ENCODE measurements at places on chromosomes 6 and 20.
A peak's percentile ranks its signal among the peaks of the same experiment; 100 is the strongest.

DNA sequence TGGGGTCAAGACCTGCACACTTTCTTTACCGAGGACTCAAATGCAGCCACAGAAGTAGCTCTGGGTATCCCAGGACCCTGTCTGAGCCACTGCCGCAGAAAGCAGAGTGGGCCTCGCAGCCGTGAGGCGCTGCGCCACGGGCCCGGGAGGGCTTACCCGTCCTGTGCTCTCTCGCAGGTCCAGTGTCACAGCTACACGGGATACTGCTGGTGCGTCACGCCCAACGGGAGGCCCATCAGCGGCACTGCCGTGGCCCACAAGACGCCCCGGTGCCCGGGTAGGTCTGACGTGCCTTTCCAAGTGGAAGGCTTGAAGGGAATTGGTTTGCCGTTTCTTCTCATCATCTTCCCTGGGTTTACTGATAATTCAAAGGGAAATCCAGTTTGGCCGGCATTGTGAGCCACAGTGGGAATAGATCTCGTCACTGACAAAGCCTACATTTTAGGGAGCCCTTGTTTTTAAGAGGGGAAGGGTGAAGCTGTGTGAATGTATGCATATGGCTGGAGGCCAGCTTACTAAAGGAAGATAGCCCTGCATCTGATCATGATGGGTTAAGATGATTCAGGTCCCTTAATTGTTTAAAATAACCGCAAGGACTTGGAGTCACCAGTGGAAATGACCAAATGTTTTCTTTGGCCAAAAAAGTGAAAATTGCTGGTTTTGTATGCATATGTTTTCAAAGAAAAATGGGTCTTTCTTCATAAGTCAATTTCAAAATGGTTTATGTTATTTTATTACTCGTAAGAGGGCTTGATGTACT, 86.6 kb downstream of the SMOC2 start:
- H3K36me3 ChIP-seq, result no peaks in the 10 kb centered on the region
- H3K27ac ChIP-seq, result no peak overlapping the region
- no peak overlapping the region for H3K4me3 ChIP-seq
- H3K4me1 ChIP-seq, result no peaks in the 10 kb centered on the region
- no peak for DNase-seq
- peaks cover 5% of the 10 kb centered on the region for H3K27me3 ChIP-seq

- H3K27ac ChIP-seq, result no peak overlapping the region
- peaks cover 2% of the 10 kb centered on the region for H3K36me3 ChIP-seq
- DNase-seq, result no peak
- H3K4me3 ChIP-seq, result no peak overlapping the region
- H3K4me1 ChIP-seq, result no peaks in the 10 kb centered on the region
- no peaks in the 10 kb centered on the region for H3K27me3 ChIP-seq
Observed at GRCh38 chr6:100693249-100693927, 187.7 kb downstream of the ASCC3 start.

- H3K36me3 ChIP-seq, result no peaks in the 10 kb centered on the region
- H3K27ac ChIP-seq, result no peak overlapping the region
- no peak overlapping the region for H3K4me3 ChIP-seq
Observed at GRCh38 chr20:56922497-56922896, 293.4 kb downstream of the TFAP2C start.

GRCh38 chr6:137799950-137800568, 67.0 kb upstream of the TNFAIP3 start:
- no peak overlapping the region for H3K4me3 ChIP-seq
- peaks cover 55% of the 10 kb centered on the region for H3K4me1 ChIP-seq

DNA sequence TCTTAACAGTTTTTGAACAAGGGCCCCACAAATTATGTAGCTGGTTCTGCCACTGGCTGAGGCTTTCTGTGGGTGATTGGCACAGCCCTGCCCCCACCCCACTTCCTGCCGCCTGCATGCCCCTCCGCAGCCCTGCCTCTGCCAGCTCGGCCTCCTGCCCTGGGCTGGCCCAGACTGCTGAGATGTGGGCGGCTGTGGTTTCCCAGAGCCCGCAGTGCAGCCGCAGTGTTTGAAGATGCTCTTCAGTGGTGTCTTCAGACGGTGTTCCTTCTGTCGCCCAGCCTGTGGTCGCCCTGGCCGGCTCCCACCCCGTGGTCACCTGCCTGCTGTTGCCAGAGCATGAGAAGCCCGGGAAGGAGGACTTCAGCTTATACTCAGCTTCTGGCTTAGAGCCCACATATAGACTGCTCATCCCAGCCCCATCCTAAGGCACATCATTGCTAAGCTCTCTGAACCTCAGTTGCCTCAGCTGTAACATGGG, 154.3 kb downstream of the VEGFA start:
- peaks cover 31% of the 10 kb centered on the region for H3K4me1 ChIP-seq
- H3K36me3 ChIP-seq, result no peaks in the 10 kb centered on the region
- no peak overlapping the region for H3K4me3 ChIP-seq
- H3K27ac ChIP-seq, result no peak overlapping the region
- DNase-seq, result peak; percentile 66

DNA sequence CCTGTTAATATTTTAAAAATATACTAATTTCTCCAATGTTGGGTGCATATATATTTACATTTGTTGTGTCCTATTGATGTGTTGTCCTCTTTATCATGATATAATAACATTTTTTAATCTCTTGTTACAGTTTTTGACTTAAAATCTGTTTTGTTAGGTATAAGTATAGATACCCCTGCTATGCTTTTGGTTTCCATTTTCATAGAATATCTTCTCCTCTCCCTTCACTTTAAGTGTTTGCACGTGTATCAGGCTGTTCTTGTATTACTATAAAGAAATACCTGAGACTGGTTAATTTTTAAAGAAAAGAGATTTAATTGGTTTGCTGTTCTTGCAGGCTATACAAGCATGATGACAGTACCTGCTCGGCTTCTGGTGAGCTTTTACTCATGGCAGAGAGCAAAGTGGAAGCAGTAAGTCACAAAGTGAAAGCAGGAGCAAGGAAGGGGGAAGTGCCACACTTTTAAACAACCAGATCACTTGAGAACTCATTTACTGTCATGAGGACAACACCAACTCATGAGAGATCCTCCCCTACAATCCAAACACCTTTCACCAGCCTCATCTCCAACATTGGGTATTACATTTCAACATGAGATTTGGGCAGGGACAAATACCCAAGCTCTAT, 340.5 kb upstream of the SYNCRIP start:
- H3K4me3 ChIP-seq, result no peak overlapping the region
- H3K27ac ChIP-seq, result no peak overlapping the region
- no peaks in the 10 kb centered on the region for H3K4me1 ChIP-seq
- H3K36me3 ChIP-seq, result no peaks in the 10 kb centered on the region

- no peak overlapping the region for H3K27ac ChIP-seq
- DNase-seq, result no peak
- peaks cover 14% of the 10 kb centered on the region for H3K27me3 ChIP-seq
- no peaks in the 10 kb centered on the region for H3K4me1 ChIP-seq
- no peaks in the 10 kb centered on the region for H3K36me3 ChIP-seq
- H3K4me3 ChIP-seq, result no peak overlapping the region
Observed at GRCh38 chr6:25623065-25623464, 28.9 kb upstream of the SCGN start.

- no peaks in the 10 kb centered on the region for H3K4me1 ChIP-seq
- no peaks in the 10 kb centered on the region for H3K27me3 ChIP-seq
- H3K4me3 ChIP-seq, result no peak overlapping the region
- H3K36me3 ChIP-seq, result no peaks in the 10 kb centered on the region
- no peak overlapping the region for H3K27ac ChIP-seq
Observed at GRCh38 chr6:77106992-77107391, 356.3 kb downstream of the HTR1B start.
